HAP-1 (cell line): ENCODE measurements at places on chromosomes 16 and 17.

GRCh38 chr17:39667945-39668924, at the start of gene PNMT:
PNMT (plus strand) TSS chr17:39668453; CDS start chr17:39668476, 23 bp downstream.
- peak; percentile 65 for DNase-seq

- DNase-seq, result no peak
Measured at GRCh38 chr16:49733313-49734009, 122.5 kb downstream of the ZNF423 start.

DNA sequence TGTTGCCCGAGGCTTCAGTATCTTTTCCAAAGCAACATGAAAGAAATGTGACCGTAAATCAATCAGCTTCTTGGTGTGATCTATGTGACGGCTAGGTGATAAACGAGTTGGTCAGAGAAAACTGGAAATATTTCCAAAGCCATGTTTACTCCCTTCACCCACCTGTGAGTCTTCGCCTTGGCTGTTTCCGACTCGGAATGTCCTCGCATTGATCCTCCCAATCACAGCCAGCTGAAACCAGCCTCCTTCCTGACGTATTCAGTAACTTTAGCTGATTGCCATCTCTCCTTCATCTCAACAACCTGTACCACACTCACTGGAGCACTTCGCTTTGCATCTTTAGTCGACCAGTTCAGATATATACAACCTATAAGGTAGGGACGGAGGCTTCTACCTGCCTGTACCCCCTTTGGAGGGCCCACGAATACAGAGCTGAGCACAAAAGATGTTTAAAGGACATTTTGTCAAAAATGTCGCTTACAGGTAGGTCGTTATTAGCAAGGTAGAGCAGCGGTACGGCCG, 705 bp downstream of the KRABD2 start:
- DNase-seq, result no peak

GRCh38 chr17:56678249-56679114, 85.0 kb downstream of the NOG start:
- DNase-seq, result no peak

DNA sequence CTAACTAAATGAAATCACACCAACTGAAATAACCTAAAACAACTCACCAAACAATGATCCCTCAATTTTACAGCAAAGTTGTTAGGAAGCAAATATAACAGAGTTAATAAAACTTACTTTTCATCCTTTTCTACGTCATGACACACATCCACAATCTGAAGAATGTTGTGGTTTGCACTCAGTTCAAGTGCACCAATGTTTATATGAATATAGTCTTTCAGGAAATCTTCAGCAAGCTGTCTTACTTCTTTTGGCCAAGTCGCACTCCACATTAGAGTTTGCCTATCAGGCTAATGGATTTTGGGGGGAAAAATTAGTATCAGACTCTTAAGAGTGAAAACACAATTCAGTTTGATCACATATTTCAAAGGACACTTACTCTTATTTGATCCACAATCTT, 3.3 kb downstream of the DDX5 start:
- DNase-seq, result no peak

DNA sequence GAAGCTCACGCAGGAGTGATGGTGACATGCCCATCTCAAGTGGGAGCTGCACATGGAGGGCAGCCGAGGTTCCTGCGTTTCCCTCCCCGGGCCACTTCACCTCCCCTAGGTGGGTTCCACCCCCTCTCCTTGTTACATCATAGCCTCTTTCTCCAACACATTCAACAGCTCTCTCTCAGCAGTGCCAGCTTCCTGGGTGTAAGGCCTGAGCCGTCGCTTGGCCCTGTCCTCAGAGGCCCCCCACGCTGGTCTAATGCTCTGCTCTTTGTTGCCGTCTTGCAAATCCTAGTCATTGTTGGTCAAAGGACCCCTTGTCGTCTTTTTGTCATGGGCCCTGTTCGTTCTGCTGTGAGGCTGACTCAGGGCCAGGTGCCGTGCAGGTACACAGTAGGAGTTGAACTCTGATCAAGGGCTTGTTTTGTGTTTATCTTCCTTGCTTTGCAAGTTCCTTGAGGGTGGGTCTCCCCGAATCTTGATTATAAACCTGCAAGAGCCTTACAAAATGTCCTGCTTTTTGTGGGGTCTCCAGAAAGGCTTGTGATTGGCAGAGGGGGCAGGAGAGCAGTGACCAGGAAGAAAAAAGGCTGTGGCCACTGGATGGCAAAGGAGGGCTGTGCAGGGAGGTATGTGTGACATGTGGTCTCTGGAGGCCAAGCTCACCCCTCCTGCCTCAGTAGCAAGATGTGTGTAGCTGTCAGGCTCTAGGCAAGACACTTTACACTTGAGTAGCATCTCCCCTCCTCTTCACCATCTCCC, 136.6 kb downstream of the CCDC182 start:
- DNase-seq, result no peak

GRCh38 chr16:10100829-10101228, 81.4 kb downstream of the GRIN2A start:
- no peak for DNase-seq

DNA sequence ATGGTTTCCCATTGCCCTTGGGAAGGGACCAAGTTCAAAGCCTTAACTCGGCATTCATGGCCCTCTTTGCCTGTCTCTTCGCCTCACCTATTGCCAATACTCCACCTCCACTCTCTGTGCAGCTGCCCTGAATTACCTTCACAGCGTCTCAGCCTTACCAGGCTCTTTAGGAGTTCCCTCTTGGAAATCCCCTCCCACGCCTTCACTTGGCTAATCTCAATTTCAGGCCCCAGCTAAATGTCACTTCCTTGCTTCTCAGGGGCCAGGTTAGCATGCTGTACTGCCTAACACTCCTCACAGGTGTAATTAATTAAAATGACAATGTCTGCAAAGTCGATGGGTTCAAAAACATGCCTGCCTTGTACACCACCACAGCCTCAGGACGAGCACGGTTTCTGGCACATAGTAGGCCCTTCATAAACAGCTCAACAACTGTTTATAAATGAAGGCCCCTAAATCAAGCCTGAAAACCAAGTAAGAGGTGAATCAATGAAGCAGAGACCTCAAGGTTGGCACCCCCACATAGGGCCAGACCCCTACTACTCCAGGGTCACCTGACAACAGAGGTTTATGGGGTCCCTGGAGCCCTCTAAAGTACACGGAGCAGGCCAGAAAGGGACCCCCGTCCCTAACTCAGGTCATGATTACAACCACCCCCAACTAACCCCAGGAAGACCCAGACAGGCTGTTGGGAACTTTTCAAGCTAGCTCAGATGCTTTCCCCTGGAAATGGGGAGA, 11.2 kb upstream of the EEF2K start:
- no peak for DNase-seq

DNA sequence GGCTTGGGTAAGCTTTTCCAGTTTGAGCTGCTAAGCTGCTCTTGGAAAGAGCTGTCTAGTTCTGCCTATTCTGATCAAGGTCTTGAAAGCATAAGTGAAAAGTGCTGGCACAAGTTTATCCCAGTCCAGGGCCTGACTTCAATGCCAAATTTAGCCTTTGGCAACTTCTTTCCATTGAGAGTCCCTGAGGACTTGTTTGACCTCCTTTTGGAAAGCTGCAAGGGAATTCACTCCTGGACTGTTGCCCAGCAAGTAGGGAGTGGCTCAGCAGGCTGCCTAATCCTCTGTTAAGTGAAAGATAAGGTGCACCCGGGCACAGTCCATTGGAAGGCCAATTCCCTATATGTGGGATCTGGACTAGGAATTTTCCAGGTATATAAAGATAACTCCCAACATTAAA, 16.0 kb upstream of the TANC2 start:
- peak; percentile 93 for DNase-seq

- DNase-seq, result no peak
Measured at GRCh38 chr17:49130891-49131290, 1.7 kb upstream of the B4GALNT2 start.

GRCh38 chr17:66981983-66982508, 17.5 kb downstream of the CACNG4 start:
- no peak for DNase-seq

- peak; percentile 24 for DNase-seq
Measured at GRCh38 chr17:31216031-31216751, 80.8 kb downstream of the OMG start.

GRCh38 chr17:74380086-74380958, 13.0 kb downstream of the GPR142 start:
- no peak for DNase-seq

- DNase-seq, result peak; percentile 26
Measured at GRCh38 chr17:5758651-5759050, 174.3 kb upstream of the NLRP1 start.

GRCh38 chr16:48612611-48613010, 2.6 kb upstream of the N4BP1 start:
- DNase-seq, result no peak
